ENCODE measurements at places on chromosomes 6 and 20. TPM values are rescaled to one million over a fixed set of nuclear protein-coding genes. Genes with fewer than 3 reads are reported as not detected.

The TRIM15 gene
- 0.26 TPM for polyA plus RNA-seq

DNA sequence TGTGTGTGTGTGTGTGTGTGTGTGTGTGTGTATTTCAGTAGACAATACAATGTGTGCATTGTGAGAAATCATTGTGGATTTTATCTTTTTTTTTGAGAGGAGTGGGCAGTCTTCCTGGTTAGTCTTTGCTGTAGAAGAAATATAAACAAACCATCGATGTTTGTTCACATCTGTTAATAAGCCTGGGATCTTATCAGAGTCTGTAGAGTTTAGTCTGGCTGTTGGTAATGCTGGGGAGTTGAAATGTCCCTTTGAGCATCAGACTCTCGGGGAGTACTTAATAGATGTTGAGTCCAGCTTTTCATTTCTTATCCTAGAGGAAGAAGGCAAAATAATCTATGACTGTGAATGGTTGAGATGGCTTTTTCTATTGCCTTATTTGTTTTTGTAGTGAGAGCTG lies 96.6 kb upstream of the SUPT3H start:
- DNase-seq: no peak

DNA sequence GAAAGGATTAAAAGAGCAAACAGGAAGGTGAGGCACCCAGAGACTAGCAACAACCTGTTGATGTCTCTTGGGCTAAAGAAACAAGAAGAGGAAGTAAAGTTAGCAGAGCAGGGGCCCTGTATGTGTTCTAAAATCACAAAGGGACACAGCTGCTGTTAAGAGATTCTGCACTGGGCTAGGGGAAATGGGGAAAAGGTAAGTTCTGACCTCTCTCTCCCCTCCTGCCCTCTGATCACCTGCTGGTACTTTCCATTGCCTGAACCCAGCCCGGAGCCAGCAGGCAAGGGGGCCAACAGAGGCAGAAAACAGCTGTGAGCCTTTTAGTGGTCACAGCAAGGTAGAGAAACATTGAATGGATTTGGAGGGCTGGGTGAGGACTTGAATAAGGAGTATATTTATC lies 13.5 kb upstream of the CNR1 start:
- peak; percentile 41 for DNase-seq

GRCh38 chr6:88483424-88483823 lies 317.3 kb upstream of the CNR1 start:
- peak; percentile 13 for DNase-seq

GRCh38 chr6:34515473-34516387 lies 40.4 kb downstream of the SPDEF start:
- DNase-seq: no peak

- DNase-seq: no peak
Observed at GRCh38 chr6:8218861-8219260, 116.5 kb upstream of the EEF1E1 start.

GRCh38 chr20:54848984-54849538 lies 373.7 kb downstream of the DOK5 start:
- DNase-seq: no peak

- no peak for DNase-seq
Observed at GRCh38 chr20:59308493-59309201, 8.2 kb downstream of the EDN3 start.

DNA sequence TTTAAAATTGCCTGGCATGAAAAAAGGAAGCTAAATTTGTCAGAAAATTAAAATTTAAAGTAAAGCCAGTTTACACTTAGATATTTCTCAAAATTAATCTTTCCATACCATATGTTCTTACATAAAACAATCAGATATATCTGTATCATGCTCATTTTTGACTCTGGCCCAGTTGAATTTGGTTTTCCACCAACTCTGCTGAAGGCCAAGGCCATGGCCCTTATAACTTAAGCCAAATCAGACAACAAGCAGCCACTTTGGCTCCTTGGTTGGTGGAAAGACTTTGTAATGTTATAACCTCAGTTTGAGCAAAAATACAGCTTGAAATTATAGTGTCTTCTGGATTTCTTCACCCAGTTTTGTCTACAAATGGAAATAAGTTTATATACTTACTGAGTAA lies 97.3 kb downstream of the CENPW start:
- DNase-seq: no peak

The BHLHE23 gene
- polyA plus RNA-seq: 0.52 TPM

DNA sequence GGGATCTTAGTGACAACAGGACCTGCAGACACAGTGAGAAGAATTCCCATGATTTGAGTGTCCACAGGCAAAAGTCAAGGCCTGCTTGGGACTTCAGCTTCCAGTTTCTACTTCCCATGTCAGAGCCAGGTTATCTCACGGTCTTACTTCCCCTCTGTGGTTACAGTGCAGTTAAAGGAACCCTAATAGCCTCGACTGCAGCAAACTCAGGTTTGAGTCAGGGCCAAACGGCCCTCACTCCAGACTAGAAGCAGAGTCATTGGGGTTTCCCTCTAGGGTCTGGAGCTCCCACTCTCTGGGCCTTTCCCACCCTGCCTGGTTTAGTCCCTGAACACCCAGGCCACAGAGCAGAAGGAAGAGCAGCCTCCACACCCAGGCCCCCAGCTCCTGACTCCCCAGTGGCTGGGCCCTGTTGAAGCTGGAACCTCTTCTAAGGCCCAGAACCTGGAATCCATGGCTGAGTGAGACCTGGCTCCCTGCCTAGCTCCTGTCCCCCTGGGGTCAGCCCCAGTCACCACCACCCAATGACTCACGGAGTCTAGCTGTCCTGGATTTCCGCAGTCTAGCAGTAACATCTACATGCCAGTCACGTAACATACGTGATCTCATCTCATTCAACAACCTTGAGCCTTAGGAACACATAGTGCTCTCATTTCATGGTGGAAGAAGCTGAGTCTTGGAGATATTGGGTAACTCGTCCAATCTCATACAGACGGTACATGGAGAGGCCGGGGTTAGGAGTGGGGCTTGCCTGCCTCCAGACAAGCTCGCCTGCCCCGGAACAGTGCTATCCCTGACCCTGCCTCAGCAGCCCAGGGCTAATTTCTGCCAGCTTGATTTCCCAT lies 9.2 kb upstream of the GHRH start:
- no peak for DNase-seq

The CDYL gene
- 61.6 TPM for polyA plus RNA-seq

The EEF1A2 gene
- 1.3 TPM for polyA plus RNA-seq

The CST2 gene
- not detected for polyA plus RNA-seq

The SMOC2 gene
- 3.5 TPM for polyA plus RNA-seq

The HSF2 gene
- 10.0 TPM for polyA plus RNA-seq

The AKAP7 gene
- polyA plus RNA-seq: 13.0 TPM

The PACSIN1 gene
- 4.7 TPM for polyA plus RNA-seq

DNA sequence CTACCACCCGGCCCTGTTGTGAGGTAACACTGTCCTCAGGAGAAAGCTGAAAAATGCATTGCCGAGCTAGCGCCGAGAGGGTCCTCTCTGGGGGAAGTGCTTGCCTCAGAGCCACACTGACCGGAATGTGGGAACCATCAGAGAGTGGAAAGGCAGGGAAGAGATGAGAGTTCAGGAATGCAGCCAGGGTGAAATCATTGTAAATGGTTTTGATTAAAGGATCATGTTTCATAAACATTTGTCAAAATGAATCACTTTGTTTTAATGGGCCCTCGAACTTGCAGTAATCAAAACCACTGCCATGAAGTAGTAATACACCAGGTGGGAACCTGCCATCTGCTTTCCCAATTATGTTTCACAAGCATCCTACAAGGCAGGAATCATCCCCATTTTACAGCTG lies 16.9 kb upstream of the IL17F start:
- no peak for DNase-seq

DNA sequence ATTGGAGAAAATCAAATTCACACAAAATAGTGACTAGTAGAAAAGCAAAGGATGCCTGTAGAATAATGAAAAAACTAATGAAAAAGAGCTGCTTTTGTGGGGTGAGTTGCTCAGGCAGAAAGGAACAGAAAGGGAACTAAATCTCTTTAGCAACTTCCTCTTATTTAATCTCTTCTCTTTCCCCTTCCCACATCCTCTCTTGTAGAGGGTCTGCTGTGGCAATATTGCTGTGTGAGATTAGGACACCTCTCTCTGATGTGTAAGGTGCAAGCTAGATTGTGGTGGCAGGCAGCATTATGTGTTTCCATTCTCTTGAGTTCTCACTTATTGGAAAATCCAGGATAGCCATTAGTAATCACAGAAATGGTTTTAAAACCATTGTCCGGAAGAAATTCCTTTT lies 49.7 kb downstream of the SYNE1 start:
- no peak for DNase-seq

DNA sequence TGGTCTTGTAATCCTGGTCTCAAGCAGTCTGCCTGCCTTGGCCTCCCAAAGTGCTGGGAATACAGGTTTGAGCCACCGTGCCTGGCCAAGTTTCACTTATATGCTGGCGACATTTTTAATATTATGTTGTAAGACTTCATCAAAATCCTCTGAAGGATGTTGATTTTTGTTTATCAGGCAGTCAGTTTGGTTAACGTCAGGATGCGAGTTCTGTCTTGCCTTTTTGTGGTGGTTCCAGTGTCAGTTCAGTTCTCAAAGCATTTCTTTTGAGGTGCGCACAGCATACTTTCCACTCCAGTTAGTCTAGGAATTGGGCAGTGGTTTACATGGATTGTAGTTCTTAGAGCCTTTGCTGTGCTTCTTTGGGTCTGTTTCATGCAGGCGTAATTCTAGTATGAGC lies 24.9 kb downstream of the SCAF8 start:
- no peak for DNase-seq

GRCh38 chr6:6795393-6795792 lies 206.9 kb downstream of the LY86 start:
- no peak for DNase-seq

The TTBK1 gene
- polyA plus RNA-seq: 0.14 TPM

The MUCL3 gene
- polyA plus RNA-seq: 0.32 TPM

DNA sequence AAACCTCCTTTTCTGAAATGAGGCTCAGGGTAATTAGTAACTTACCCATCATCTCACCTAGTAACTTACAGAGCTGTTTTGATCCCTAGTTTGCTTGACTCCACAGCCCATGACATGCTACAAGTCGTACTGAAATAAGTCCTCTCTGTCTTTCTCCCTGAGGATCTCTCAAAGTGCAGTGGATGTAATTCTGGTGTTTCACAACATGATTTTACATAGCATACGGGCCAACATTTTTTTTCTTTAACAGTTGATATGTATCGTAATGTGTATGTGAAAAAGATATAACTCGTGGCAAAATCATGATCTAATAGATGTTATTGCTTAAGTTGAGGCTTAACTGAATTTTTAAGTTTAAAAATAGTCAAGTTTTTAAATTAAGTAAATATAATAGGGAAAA lies 45.0 kb downstream of the TSHZ2 start:
- DNase-seq: no peak

DNA sequence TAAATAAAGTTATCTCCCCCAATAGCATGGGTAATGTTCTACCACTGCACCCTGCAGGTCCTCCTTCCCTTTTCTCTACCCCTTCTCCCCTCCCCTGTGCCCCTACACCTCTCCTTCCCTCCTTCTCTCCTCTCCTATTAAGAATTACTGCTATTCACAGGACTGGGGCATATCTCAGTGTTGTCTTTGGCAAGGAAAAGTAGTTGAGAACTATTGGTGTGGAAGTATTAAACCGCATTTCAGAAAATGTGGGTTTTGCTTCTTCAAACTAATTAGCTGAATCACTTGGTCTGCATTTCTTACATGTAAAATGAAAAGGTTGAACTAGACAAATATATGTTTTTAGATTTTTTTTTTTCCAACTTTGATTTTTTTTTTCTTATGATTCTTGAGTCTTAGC lies 296.3 kb downstream of the CDKAL1 start:
- no peak for DNase-seq

DNA sequence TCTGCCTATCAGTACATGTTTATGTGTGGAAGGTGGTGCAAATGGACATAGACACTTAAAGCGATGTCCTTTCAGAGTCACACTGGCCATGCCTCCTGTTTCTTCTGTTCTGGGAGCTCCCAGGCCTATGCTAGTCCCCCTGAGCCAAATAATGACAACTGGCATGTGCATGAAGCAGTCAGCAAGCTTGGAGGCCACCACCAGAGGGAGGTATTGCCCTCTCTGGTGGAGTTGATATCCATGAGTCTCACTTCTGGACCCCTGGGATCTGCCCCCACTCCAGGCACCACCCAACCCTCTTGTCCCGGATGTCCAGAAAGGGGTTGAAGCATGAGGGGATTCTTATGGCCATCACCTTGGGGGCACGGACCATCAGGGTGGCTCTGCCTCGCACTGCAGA lies 172.2 kb downstream of the AIG1 start:
- DNase-seq: peak; percentile 68

The MLN gene
- not detected for polyA plus RNA-seq

- DNase-seq: no peak
Observed at GRCh38 chr20:24490598-24490997, 21.2 kb downstream of the SYNDIG1 start.

DNA sequence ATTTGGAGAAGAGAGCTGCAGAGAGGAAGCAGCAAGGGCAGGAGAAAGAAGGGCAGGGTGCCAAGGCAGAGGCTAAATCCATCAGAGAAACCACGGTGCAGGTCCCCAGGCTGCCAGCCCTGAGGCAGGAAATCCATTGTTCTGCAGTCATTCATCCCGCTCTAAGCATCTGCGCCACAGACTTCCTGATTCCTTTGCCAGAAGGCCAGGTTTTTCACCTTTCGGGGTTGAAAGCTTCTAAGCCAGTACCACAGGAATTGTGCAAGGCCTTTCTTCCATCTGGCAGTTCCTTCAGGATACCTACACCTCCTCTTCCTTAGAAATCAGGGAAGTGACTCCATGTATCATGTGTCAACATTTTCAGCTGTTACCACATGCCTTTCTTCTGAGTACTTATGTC lies 45.6 kb downstream of the ADGRF5 start:
- peak; percentile 73 for DNase-seq

GRCh38 chr6:34145161-34146020 lies 496 bp downstream of the GRM4 start:
- DNase-seq: peak; percentile 83

DNA sequence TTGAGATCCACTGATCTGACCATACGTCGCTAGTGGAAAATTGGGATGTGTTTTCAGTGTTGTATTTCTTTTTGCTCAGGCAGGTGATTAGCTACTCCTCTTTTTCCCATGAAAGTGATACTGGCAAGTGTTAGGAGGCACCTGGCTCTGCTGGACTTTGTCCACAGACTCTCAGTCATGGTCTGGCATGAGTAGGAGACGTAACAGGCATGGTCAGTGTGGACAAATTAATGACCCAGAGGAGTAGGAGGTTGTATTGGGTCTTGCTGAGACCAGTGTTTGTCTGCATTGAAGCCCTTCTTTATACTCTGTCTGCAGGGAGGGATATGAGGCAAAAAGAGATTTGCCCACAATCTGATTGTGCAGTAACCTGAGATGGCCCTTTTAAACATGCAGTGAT lies 178.7 kb downstream of the DTNBP1 start:
- no peak for DNase-seq

- DNase-seq: peak; percentile 97
Observed at GRCh38 chr20:46013829-46014516, 5.3 kb downstream of the MMP9 start.

The TINAG gene
- not detected for polyA plus RNA-seq

The HSPA1B gene
- polyA plus RNA-seq: 31.7 TPM

- no peak for DNase-seq
Observed at GRCh38 chr6:45724511-45724910, 291.1 kb downstream of the CLIC5 start.

GRCh38 chr6:117352466-117353081 lies 73.2 kb downstream of the ROS1 start:
- DNase-seq: peak; percentile 53

The FBXO5 gene
- polyA plus RNA-seq: 41.3 TPM
